Activated gamma-delta T cell treated with anti-CD3 and anti-CD28 coated beads, Interleukin-2, amount 50 U/mL, for 16 hours (primary cell): ENCODE measurements at places on chromosomes 16 and 17.

GRCh38 chr17:79789943-79790804 lies 6.7 kb downstream of the CBX8 start:
- DNase-seq = no peak

GRCh38 chr16:80663078-80663477 lies 122.3 kb downstream of the DYNLRB2 start:
- no peak for DNase-seq

DNA sequence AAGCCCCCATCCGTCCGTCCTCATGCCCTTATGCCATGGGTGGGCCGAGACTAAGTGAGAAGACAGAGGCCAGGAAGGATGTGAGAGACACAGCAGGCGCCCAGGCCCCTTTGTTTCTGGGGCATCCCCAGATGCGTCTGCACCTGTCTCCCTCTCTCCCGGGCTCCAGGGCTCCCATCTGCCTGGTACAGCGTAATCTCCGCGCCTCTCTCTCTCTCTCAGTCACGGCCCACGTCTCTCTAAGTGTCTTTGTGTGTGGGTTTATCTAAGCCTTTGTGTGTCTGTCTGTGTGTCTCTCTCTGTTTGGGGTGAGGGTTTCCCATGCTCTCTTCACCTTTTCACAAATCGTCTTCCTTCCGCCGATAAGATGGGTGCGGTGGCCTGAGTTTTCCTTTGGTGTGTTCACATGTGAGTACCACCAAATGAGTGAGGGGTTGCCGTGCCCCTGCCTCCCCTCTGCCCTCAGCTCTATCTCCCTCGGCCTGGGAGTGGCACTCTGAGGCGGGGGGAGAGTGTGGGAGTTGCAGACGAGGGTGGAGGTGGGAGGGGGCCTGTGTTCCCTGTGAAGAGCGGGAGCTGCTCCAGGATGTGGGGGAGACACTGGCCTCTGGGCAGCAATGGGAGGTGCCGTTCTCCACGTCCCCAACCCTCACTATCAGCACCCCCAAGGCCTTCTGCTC lies 25.8 kb upstream of the ABCC3 start:
- DNase-seq = no peak

DNA sequence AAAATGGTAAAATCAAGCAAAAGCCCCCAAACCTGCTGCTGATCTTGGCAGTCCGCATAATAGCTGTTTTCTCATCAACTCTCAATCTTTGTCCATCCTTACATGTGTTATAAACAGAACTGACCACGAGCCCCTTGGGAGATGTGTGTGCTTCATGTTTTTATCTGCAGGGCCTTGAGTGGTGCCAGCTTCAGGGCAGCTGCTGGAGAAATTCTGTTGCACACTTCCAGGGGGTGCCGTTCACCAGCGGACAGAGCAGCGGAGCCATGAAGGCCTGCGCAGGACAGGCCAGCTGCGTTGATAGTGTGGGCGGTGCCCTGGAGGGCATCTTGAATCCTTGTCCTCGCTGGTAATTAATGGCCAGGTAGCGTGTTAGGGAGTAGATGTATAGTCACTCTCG lies 20.1 kb downstream of the MPRIP start:
- DNase-seq = no peak

- no peak for DNase-seq
These were observed 8.5 kb downstream of the KANSL1 start for GRCh38 chr17:46184696-46185095.

DNA sequence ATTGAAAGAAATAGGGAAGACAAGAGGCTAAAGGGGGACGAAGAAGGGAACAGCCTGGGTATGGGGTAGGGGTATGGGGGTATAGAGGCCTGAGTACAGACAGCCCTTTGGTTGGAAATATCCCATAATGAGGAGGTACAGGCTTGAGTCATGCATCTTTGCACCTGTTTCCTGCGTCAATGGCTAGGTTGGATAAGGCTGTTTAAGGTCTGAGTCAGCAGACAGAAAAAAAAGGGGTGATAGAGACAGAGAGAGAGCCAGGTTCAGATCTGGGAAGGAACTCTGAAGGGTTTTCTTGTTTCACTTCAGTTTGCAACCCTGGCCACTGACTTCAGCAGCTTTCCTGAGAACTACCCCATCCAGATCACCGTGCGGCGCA lies 8.5 kb downstream of the FNDC8 start:
- DNase-seq = no peak

GRCh38 chr17:66625311-66625767 lies 209.6 kb upstream of the CACNG5 start:
- DNase-seq = no peak

DNA sequence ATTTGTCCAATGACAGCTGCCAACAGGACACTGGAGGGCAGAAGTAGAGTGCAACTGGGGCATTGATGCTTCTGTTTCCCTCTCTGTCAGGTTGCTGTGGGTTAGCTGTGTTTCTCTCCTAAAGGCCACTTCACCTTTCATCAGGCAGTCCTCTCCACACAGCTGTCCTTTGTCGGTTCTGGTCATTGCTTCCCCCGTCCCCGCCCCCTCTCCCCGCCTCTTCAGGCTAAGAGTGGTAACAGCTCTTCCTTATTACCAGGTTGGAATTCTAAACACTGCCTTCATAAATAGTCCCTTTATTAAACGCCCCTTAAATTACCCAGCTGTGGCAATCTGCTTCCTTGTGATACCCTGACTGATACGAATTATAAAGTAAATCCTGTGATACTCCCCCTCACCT lies 31.8 kb upstream of the NSRP1 start:
- DNase-seq = no peak

DNA sequence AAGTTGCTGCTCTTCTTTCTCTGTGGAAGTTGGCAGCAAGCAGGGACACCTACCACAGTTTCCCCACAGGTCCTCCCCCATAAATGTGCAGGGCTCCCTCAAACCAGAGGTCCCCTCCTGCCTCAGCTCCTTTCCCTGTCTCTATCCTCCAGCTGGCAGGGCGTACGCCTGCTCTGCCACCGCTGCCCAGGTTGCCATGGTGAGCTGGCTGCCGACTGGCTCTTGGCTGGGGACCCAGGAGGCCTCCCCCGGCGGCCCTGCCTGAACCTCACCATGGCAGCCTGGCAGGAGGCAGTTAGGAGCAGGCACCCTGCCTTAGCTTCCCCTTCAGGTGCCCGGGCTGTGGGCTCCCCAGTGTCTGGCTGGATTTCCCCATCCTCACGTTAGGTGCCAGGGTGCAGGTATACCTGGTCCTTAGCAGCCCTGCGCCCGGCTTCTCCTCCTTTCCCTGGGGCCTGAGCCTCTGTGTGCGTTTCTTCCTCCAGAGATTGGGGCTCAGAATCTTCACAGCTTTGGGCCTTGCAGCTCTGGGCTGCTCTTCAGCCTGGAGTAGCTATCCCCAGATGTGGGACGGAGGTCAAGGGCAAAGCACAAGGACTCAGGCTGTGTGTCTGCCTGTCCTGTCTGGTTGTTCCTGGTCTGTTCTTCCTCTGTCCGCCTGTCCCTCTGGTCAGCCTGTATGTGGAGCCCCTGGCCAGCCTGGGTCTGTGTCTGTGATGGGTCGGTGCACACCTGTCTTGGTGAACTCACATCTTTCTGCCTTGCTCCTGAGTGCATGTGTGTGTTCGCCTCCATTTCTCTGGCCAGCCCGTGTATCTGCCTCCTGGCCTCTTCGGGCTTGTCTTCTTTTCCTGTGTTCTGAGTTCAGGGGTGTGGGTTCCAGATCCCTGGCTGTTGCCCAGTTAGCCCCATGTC lies 15.7 kb downstream of the GJD3 start:
- no peak for DNase-seq

DNA sequence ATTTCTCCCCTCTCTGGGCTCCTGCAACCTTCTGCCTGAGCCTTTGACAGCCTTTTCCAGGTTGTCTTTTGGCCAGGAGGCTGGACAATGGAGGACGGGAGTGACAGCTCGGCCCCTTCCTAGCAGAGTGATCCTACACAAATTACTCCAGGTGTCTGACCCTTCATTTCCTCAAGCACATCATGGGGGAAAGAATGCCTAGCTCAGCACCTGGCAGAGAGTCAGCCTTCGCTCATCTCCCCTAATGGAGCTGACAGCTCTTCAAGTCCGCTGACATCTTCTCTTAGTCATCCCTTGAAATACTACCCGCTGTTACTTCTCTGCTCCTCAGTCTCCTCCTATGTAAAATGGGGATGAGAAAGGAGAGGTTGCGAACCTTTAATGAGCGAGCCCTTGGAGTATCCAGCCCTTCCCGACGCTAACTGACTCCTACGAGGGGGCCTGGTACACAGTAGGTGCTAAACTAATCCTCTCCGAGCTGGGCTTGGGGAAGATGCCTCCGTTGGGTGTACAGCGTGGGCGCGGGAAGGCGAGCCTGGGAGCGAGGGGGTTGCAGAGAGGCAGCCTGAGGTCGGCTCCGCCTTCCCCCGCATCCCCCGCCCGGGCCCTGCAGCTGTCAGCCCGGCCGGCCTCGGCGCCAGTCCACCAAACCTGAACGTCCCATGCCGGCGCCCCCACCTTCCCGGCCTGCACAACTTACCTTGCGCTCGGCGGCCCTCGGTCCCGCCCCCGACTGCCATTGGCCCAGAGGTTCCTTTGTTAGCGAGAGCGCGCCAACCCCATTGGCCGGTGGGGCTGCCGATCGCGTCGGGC lies 480 bp upstream of the MPRIP start:
- peak; percentile 96 for DNase-seq

GRCh38 chr16:21189311-21189710 lies 22.1 kb downstream of the ZP2 start:
- DNase-seq = no peak

DNA sequence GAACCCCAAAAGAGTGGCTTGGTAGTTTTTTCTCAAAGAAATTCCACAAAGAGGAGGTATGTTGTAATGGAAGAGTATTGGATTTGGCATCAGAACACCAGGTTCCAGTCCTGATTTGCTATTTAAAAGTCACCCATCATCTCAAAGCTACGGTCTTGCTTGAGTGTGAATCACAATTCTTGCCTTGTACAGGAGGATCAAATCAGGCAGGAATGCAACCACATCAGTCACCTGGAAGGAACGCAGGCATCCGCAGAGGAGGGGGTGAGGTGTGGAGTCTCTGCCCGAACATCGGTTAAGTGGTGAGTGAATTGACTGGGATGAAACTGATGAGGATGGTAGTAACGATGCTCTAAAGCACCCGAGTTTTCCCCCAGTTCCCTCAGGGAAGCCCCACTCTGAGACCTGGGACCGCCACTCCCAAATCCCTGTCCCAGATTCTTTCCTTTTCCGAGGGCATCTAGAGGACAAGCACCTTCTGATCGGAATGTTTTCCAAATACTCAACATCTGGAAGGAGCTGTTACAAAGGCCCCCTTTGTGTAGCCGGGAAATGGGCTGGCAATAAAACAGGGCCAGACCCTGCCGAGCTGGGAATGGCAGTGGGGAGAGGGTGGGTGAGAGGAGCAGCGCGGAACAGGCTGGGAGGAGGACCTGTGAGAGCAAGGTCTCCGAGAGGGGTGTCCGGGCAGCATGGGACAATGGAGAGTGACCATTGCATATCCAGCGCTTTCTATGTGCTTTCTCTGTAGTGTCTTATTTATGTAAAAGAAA lies 469.6 kb downstream of the SLC39A11 start:
- DNase-seq = no peak

DNA sequence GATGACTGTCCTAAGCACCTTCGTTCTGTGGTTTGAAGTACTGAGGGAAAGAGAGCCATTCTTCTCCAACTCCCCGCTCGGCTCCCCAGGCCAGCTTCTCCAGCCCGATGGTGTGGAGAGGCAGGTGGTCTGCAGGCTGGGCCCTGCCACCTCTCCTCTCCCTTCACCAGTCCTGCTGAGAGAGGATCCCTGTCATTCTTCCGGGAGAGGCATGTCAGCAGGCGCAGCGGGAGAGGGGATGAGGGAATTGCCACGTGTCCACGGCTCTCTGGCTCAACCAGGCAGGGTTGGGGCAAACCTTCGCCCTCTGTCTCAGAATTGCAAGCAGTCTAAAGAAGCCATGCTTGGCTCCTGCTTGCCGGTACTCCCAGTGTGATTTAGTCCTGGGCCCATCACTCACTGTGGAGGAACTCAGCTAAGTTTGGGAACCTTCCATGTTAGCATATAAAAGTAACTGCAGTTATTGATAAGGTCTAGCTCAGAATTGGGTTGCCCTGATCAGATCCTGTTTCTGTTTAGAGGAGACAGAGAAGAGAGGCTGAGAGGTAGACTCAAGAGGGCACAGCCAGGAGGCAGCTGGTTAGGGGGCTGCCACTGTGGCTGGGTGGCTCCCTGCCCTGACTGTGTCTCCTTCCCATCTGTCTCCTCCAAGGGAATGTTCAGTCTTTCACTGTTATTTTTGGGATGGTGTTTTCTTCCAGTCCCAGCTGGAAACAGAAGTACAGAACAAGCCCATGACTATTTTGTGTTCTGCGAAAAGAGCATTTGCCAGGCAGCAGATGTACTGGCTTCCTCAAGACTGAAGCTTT lies 17.4 kb downstream of the HS3ST3B1 start:
- no peak for DNase-seq

DNA sequence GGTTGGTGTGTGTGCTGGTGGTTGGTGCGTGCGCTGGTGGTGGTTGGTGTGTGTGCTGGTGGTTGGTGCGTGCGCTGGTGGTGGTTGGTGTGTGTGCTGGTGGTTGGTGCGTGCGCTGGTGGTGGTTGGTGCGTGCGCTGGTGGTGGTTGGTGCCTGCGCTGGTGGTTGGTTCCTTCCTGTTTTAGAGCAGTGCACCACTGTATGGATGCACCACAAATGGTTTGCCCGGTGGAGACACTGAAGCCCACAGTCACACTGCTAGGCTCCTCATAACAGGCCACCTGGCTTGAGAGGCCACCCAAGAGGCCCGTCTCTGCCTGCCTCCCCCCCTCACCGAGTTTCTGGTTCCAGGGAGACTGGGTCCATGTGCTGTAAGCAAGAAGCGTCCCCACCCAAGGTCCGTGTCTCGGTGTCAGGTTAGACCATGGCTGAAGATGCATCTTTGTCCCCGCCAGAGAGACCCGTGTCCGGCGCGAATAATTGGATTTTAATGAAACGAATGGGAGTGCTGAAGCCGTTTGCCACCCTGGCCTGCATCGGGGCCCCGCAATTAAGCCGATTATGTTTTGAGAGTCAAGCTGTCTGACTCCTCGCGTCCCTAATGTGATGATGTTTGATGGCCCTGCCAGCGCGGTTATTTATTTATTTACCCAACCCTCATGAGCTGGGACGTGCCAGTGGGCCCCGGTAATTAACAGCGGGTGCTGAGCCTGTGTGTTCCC lies 161.3 kb upstream of the GSE1 start:
- no peak for DNase-seq

- DNase-seq = no peak
These were observed 156.1 kb upstream of the CACNG5 start for GRCh38 chr17:66678827-66679226.

- DNase-seq = no peak
These were observed 3.6 kb downstream of the RNF166 start for GRCh38 chr16:88702371-88703210.

DNA sequence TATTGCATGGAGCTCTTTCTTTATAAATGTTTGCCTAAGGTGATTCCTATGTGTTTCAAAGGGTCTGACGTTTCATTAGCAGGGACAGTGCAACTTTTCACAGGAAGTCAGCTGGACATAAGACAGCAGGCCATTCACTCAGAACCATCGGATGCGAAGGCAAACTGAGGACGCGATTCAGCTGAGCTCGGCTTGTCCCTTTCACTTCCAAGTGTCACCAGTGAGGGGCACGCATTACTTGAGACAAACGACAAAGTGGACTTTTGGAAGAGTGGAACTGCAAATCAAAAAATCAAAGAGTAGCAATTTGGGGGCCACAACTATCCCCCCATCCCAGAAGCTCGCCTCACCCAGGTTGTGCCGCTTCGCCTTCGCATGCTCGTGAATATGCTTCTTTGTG lies 14.6 kb downstream of the USP22 start:
- no peak for DNase-seq
